ENCODE measurements at places on chromosomes 2 and 18. TPM values are rescaled to one million over a fixed set of nuclear protein-coding genes. Genes with fewer than 3 reads are reported as not detected.

TMEM247 gene
- not detected for total RNA-seq

IL36B gene
- total RNA-seq = not detected

- no peak for DNase-seq
Observed at GRCh38 chr18:60372596-60372995, at the start of gene MC4R. TSS of gene MC4R (minus strand) at chr18:60372775. CDS start at chr18:60372349, 426 bp downstream.

GRCh38 chr2:46700435-46700834 is 215.2 kb downstream of the MCFD2 start:
- DNase-seq = no peak

LRP1B gene
- 0.62 TPM for total RNA-seq

- DNase-seq = no peak
Observed at GRCh38 chr18:21662581-21662980, 42.0 kb downstream of the ABHD3 start.

GRCh38 chr2:121911036-121911435 is 155.6 kb downstream of the TSN start:
- no peak for DNase-seq
